CD8-positive, alpha-beta memory T cell (primary cell): ENCODE measurements at places on chromosomes 5 and 9. TPM values are rescaled to one million over a fixed set of nuclear protein-coding genes. Genes with fewer than 3 reads are reported as not detected.
A peak's percentile ranks its signal among the peaks of the same experiment; 100 is the strongest.

GRCh38 chr5:170267431-170268152 lies 30.0 kb downstream of the LCP2 start:
- no peaks in the 10 kb centered on the region for H3K27me3 ChIP-seq
- peak overlapping the region; percentile 2 for H3K27ac ChIP-seq
- H3K4me3 ChIP-seq, result peak overlapping the region; percentile 35
- H3K4me1 ChIP-seq, result peaks cover 90% of the 10 kb centered on the region

DNA sequence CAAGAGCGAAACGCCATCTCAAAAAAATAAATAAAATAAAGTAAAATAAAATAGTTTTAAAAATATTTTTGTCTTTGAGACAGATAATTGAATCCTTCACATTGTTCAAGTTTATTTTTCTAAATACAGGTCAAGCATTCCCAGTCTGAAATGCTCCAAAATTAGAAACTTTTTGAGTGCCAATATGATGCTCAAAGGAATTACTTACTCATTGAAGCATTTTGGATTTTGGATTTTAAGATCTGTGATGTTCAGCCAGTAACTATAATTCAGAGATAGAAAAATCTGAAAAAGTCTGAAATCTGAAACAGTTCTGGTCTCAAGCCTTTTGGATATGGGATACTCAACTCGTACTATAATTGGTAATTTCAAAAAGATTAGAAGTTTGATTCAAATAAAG lies 39.8 kb downstream of the RBM27 start:
- H3K36me3 ChIP-seq, result peaks cover 4% of the 10 kb centered on the region
- H3K4me3 ChIP-seq, result no peak overlapping the region
- DNase-seq, result no peak
- no peak overlapping the region for H3K27ac ChIP-seq

DNA sequence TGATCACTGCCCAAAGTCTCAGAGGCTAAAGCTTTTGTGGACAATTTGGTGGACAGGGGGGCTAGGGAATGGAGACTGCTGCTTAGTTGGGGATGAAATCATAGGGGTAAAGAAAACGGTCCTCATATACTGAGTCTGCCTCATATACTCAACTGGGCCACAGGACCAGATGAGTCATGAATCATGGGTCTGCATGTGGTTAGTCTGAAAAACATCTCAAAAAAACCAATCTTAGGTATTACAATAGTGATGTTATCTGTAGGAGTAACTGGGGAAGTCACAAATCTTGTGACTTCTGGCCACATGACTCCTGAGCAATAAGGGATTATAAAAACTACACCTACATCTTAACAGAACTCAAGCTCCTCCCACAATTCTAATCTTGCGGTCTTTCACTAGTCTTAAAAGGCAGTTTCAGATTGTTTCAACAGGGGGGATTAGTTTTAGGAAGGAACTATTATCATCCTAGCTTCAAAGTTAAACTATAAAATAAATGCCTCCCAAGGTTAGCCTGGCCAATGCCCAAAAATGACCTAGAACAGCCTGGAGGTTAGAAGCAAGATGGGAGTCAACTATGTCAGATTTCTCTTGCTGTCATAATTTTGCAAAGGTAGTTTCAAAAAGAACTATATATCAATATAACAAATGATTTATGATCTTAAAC lies 17.5 kb downstream of the TMEM161B start:
- no peak overlapping the region for H3K27ac ChIP-seq
- peaks cover 15% of the 10 kb centered on the region for H3K4me1 ChIP-seq
- no peaks in the 10 kb centered on the region for H3K36me3 ChIP-seq
- no peak overlapping the region for H3K4me3 ChIP-seq
- H3K27me3 ChIP-seq, result no peaks in the 10 kb centered on the region

- no peaks in the 10 kb centered on the region for H3K36me3 ChIP-seq
- DNase-seq, result no peak
- H3K27me3 ChIP-seq, result no peaks in the 10 kb centered on the region
- H3K27ac ChIP-seq, result no peak overlapping the region
- no peak overlapping the region for H3K4me3 ChIP-seq
Measured at GRCh38 chr5:98214240-98215051, 559.0 kb upstream of the RGMB start.

- DNase-seq, result no peak
- no peak overlapping the region for H3K27ac ChIP-seq
- no peak overlapping the region for H3K4me3 ChIP-seq
Measured at GRCh38 chr9:133716564-133717112, 21.5 kb downstream of the SARDH start.

- no peaks in the 10 kb centered on the region for H3K27me3 ChIP-seq
- no peaks in the 10 kb centered on the region for H3K36me3 ChIP-seq
Measured at GRCh38 chr5:35852084-35852734, 4.5 kb upstream of the IL7R start.

GRCh38 chr9:5552301-5552700 lies 42.0 kb downstream of the PDCD1LG2 start:
- H3K27me3 ChIP-seq, result no peaks in the 10 kb centered on the region
- no peak for DNase-seq

DNA sequence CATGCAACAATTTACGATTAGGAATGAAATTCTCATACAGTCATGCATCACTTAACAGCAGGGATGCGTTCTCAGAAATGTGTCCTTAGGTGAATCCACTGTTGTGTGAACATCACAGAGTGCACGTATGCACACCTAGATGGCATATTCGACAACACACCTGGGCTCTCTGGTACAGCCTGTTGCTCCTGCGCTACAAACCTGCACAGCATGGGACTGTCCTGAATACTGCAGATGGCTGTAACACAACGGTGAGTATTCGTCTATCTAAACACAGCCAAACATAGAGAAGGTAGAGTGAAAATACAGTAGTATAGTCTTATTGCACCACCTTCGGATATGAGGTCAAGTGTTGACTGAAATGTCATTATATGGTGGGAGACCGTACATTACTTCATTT lies 44.0 kb upstream of the LCP2 start:
- H3K4me3 ChIP-seq, result no peak overlapping the region
- H3K36me3 ChIP-seq, result no peaks in the 10 kb centered on the region
- H3K27ac ChIP-seq, result no peak overlapping the region
- H3K4me1 ChIP-seq, result peaks cover 25% of the 10 kb centered on the region
- no peaks in the 10 kb centered on the region for H3K27me3 ChIP-seq

- no peaks in the 10 kb centered on the region for H3K4me1 ChIP-seq
- no peak for DNase-seq
Measured at GRCh38 chr9:128404560-128404959, 16.1 kb upstream of the CERCAM start.

GRCh38 chr9:591292-591691 lies 250.2 kb upstream of the DMRT1 start:
- no peak overlapping the region for H3K4me3 ChIP-seq

DNA sequence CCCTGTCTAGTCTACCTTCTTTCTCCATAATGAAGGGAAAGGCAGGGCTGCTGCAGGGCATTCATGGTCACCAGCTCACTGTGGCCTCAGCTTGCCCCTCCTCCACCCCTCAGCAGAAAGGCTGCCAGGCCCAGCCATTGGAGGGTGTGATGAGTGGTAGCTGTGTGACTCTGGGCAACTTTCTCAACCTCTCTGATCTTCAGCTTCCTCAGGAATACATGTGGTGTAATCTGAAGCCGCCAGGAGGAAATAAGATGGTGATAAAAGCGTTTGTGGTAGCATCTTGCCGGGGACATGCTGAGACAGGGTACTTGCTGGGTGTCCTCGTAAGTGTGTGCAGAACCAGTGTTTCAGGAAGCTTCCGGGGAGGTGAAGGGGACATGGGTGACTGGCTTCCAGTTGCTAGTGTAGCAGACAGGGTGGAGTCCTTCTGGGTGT lies 9.8 kb downstream of the CXCL14 start:
- H3K36me3 ChIP-seq, result no peaks in the 10 kb centered on the region
- H3K27me3 ChIP-seq, result no peaks in the 10 kb centered on the region
- H3K4me1 ChIP-seq, result peaks cover 7% of the 10 kb centered on the region
- no peak overlapping the region for H3K27ac ChIP-seq
- no peak for DNase-seq

DNA sequence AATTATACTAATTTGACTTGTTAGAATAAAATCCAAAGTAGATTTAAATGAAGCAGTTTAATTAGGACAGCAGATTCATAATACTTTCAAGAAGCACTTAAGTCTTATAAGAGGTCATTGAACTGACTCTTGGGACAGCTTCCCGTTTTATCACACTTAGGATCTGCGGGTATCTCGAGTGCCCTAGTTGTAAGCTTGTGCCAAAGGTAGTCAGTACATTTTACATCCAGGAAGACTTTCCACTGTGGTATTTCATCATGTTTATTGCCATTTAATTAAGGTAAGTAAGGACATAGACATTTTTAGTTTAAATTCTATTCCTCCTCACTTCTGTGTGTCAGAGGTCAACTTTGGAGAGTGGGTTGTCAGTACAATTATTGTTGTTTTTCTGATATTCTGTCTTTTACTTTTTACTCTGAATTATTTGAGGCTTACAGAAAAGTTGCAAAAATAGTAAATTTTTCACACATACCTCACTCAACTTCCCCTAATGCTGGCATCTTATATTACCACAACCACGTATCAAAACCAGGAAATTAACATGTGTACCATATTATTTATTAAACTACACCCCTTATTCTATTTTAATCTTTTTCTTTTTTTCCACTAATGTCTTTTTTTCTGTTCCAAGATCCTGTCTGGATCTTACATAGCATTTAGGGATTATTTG lies 7.5 kb upstream of the ZNF367 start:
- H3K27me3 ChIP-seq, result no peaks in the 10 kb centered on the region
- no peak overlapping the region for H3K4me3 ChIP-seq
- DNase-seq, result no peak

DNA sequence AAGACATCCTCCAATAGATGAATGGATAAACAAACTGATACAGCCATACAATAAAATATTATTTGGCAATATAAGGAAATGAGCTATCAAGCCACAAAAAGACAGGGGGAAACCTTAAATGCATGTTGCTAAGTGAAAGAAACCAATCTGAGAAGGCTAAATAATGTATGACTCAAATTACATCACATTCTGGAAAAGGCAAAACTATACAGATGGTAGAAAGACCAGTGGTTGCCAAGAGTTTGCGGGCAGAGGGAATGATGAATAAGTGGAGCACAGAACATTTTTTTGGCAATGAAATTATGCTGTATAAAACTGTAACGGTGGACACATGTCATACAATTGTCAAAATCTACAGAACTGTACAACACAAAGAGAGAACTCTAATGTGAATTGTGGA lies 63.3 kb downstream of the CSF2 start:
- H3K27me3 ChIP-seq, result no peaks in the 10 kb centered on the region
- no peak overlapping the region for H3K4me3 ChIP-seq
- H3K27ac ChIP-seq, result no peak overlapping the region
- DNase-seq, result no peak
- no peaks in the 10 kb centered on the region for H3K4me1 ChIP-seq

DNA sequence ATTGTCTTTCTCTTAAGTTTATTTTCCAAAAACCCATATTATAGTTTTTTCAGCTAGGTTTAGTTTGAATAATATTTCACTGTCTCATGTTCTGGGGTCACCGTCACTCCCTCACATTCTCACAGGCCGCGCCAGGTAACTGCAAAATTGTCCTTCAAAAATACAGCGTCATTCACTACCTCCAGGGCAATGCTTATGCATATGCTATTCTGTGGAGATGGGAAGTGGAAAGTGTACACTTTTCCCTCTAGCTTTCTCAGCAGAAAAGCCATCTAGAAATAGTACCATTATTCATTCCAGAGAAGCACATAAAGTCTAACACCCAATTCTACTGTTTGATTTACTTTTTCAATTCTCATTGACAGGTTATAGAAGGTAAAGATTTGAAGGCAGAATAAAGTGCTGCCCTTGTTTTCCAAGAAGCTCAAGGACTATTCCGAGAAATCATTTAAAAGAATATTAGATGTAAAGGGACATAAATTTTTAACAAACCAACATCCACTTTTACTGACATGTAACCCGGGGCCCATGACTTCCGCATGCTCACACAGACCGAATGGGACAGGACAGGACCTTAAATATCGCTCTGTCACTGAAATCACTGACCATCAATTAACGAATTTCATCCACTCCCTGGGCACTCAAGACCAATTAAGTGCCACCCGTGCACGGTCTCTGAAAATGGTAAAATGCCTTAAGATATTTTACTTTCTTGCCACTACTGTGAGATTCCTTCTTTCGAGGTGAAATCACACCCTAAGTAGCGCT lies 720 bp downstream of the NUDT12 start:
- no peak for DNase-seq
- H3K36me3 ChIP-seq, result no peaks in the 10 kb centered on the region
- H3K4me1 ChIP-seq, result no peaks in the 10 kb centered on the region
- peak overlapping the region; percentile 45 for H3K27ac ChIP-seq
- no peaks in the 10 kb centered on the region for H3K27me3 ChIP-seq

- no peak overlapping the region for H3K27ac ChIP-seq
- no peak for DNase-seq
- peaks cover 91% of the 10 kb centered on the region for H3K4me1 ChIP-seq
- H3K27me3 ChIP-seq, result no peaks in the 10 kb centered on the region
- no peaks in the 10 kb centered on the region for H3K36me3 ChIP-seq
Measured at GRCh38 chr5:80182809-80183580, 72.9 kb downstream of the SERINC5 start.

GRCh38 chr5:107570805-107571531 lies 99.8 kb downstream of the EFNA5 start:
- H3K36me3 ChIP-seq, result no peaks in the 10 kb centered on the region
- no peak for DNase-seq
- peaks cover 14% of the 10 kb centered on the region for H3K4me1 ChIP-seq
- peak overlapping the region; percentile 76 for H3K4me3 ChIP-seq

DNA sequence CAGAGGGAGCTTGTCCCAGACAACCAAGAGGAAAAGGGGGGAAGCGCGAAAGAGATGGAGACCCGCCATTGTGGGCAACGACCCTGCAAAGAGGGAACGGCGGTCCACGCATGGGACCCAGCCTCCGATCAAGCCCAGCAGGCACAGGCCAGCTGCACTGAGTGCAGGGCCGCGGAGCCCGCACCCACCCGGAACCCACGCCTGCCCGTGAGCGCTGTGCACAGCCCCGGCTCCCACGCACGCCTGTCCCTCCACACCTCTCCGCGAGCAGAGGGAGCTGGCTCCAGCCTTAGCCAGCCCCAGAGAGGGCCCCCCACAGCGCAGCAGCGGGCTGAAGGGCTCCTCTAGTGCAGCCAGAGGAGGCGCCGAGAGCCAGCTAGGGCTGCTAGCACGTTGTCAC lies 416.5 kb downstream of the DMRTA1 start:
- H3K4me1 ChIP-seq, result no peaks in the 10 kb centered on the region
- no peak overlapping the region for H3K27ac ChIP-seq
- no peaks in the 10 kb centered on the region for H3K27me3 ChIP-seq
- H3K4me3 ChIP-seq, result no peak overlapping the region

ALDH1A1 gene
- not detected for polyA plus RNA-seq

NDST1 gene
- polyA plus RNA-seq, result 0.13 TPM

STKLD1 gene
- polyA plus RNA-seq, result 0.75 TPM

C9orf153 gene
- not detected for polyA plus RNA-seq

EFCAB9 gene
- polyA plus RNA-seq, result not detected

RBM22 gene
- 68.2 TPM for polyA plus RNA-seq

PAEP gene
- polyA plus RNA-seq, result not detected

PDCD1LG2 gene
- polyA plus RNA-seq, result not detected

CIZ1 gene
- 35.2 TPM for polyA plus RNA-seq

RNF183 gene
- not detected for polyA plus RNA-seq

MRPL22 gene
- 88.5 TPM for polyA plus RNA-seq

IL9 gene
- polyA plus RNA-seq, result not detected

STPG3 gene
- not detected for polyA plus RNA-seq

URM1 gene
- polyA plus RNA-seq, result 56.3 TPM

ACSL6 gene
- polyA plus RNA-seq, result 20.7 TPM

SPINK4 gene
- polyA plus RNA-seq, result not detected

SPINK6 gene
- polyA plus RNA-seq, result not detected

FOXD4L6 gene
- polyA plus RNA-seq, result not detected
